ENCODE measurements at places on chromosomes 4 and X.

DNA sequence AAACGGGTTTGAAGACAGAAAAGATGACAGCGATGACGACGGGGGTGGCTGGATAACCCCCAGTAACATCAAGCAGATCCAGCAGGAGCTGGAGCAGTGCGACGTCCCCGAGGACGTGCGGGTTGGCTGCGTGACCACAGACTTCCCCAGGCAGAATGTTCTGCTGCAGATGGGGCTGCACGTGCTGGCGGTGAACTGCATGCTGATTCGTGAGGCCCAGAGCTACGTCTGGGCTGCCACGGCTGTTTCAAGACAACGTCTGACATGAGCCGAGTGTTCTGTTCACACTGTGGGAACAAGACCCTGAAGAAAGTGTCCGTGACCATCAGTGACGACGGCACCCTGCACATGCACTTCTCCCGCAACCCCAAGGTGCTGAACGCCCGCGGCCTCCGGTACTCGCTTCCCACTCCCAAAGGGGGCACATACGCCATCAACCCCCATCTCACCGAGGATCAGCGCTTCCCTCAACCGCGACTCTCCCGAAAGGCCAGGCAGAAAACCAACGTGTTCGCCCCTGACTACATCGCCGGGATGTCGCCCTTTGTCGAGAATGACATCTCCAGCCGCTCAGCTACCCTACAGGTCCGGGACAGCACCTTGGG is 319.2 kb upstream of the SLC7A11 start:
- no peak for DNase-seq

- DNase-seq: no peak
Observed at GRCh38 chr4:95255396-95256107, 293.2 kb downstream of the UNC5C start.

GRCh38 chrX:46117234-46117633 is 428.0 kb downstream of the ZNF674 start:
- no peak for DNase-seq

DNA sequence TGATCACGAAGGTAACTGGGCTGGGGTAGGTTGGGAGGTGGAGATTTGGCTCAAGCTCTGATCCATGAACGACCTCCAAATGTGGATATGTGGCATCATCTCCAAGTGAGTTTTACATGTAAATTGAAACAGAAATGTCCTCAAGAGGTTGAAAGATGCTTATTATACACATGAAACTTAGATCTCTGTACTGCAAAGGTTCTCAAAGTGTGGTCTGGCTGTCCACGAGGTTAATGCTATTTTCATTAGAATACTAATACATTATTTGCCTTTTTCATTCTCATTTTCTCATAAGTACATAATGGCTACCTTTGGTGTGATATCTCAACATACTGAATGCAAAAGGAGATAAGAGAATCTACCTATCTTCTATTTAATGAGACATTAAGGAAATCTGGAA is 198.2 kb downstream of the RASL11B start:
- DNase-seq: no peak

- no peak for DNase-seq
Observed at GRCh38 chrX:71199252-71200008, 23.6 kb upstream of the GJB1 start.

- peak; percentile 12 for DNase-seq
Observed at GRCh38 chrX:15299941-15300851, 15.2 kb downstream of the ASB11 start.
